ENCODE measurements at places on chromosomes 4 and X. TPM values are rescaled to one million over a fixed set of nuclear protein-coding genes. Genes with fewer than 3 reads are reported as not detected.

Gene NDNF
- total RNA-seq, result not detected

GRCh38 chr4:174086829-174087799 is 196.4 kb downstream of the FBXO8 start:
- no peak overlapping the region for H3K4me3 ChIP-seq
- no peak for DNase-seq
- H3K36me3 ChIP-seq, result no peaks in the 10 kb centered on the region
- no peaks in the 10 kb centered on the region for H3K27me3 ChIP-seq
- H3K27ac ChIP-seq, result no peak overlapping the region
- no peaks in the 10 kb centered on the region for H3K4me1 ChIP-seq

GRCh38 chrX:7228226-7228625 is 80.3 kb upstream of the PUDP start:
- no peak overlapping the region for H3K27ac ChIP-seq
- no peak overlapping the region for H3K4me3 ChIP-seq
- DNase-seq, result no peak
- H3K4me1 ChIP-seq, result no peaks in the 10 kb centered on the region
- H3K36me3 ChIP-seq, result no peaks in the 10 kb centered on the region

GRCh38 chr4:145387079-145387478 is 94.6 kb upstream of the SMAD1 start:
- H3K27ac ChIP-seq, result no peak overlapping the region
- no peaks in the 10 kb centered on the region for H3K27me3 ChIP-seq
- H3K36me3 ChIP-seq, result no peaks in the 10 kb centered on the region

DNA sequence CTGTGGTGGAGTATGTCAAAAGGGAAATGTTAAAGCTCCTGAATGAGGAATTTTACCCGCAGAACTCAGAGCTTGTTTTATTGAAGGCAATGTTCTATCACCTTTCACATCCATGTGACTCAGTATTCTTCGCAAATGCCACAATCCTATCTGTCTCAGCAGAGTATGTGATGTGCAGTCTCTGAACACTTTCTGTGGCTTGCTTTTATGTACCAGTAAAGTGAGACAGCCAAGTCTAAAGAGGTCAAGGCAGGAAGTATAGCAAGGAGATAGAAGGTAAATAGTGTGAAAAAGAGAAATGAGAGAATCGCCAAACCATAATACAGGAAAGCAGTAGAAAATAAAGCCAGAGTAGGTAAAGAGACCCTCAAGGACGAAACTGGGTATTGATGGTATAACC is 515.8 kb downstream of the RAB28 start:
- no peaks in the 10 kb centered on the region for H3K36me3 ChIP-seq
- H3K4me3 ChIP-seq, result no peak overlapping the region
- no peaks in the 10 kb centered on the region for H3K4me1 ChIP-seq
- no peak overlapping the region for H3K27ac ChIP-seq
- H3K27me3 ChIP-seq, result no peaks in the 10 kb centered on the region

GRCh38 chr4:145501051-145501660 is 19.5 kb downstream of the SMAD1 start:
- no peaks in the 10 kb centered on the region for H3K4me1 ChIP-seq
- no peak overlapping the region for H3K27ac ChIP-seq
- peaks cover 10% of the 10 kb centered on the region for H3K27me3 ChIP-seq
- H3K36me3 ChIP-seq, result no peaks in the 10 kb centered on the region
- no peak overlapping the region for H3K4me3 ChIP-seq

DNA sequence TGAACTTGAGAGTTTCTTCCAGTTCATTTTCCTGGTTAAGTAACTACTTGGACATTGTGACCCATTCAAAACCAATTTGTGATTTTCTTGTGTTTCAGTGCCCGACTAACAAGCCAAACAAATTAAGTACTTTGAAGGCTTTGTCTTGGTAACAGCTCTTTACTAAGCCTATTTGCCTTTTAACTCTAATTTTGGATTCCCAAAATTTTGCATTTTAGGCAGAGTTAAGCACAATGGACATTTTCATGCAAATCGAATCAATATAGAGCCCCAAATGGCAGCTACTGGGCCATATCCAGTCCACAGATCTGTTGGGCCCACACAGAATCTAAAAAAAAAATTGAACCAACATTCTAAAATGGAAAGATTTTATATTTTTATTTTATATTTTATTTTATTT is 31.4 kb upstream of the CHRNA9 start:
- H3K4me1 ChIP-seq, result peaks cover 81% of the 10 kb centered on the region
- no peaks in the 10 kb centered on the region for H3K27me3 ChIP-seq
- no peak for DNase-seq
- no peak overlapping the region for H3K27ac ChIP-seq
- peaks cover 11% of the 10 kb centered on the region for H3K36me3 ChIP-seq

DNA sequence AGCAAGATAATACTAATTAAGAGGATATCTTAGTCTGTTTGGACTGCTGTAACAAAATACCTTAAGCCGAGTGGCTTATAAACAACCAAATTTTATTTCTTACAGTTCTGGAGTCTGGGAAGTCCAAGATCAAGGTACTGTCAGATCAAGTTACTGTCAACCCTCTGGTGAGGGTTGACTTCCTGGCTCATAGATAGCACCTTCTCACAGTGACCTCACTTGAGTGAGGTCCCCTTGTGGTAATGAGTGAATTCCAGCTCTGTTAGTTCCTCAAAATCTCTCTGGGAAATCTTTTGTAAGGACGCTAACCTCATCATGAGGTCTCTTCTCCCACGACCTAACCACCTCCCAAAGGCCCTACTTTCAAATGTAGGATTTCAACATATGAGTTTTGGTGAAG is 36.9 kb upstream of the ADGRA3 start:
- H3K4me3 ChIP-seq, result no peak overlapping the region
- no peaks in the 10 kb centered on the region for H3K27me3 ChIP-seq
- H3K4me1 ChIP-seq, result no peaks in the 10 kb centered on the region
- H3K27ac ChIP-seq, result no peak overlapping the region
- DNase-seq, result no peak
- H3K36me3 ChIP-seq, result no peaks in the 10 kb centered on the region

All from activated T-helper 1 cell treated with anti-CD3 and anti-CD28 coated beads, Interleukin-12 subunit alpha, Interleukin-12 subunit beta, Interleukin-2, Interleukin-4 antibody, amounts not matched to agents 30 ng/mL and 10 ng/mL and 1 ng/mL, durations not matched to agents 14 hours and 24 hours and 36 hours (primary cell).